ENCODE measurements at places on chromosomes 16 and 17. TPM values are rescaled to one million over a fixed set of nuclear protein-coding genes. Genes with fewer than 3 reads are reported as not detected.

GRCh38 chr16:53502331-53503269, at the start of gene AKTIP:
AKTIP (minus strand) TSS chr16:53503209; CDS start chr16:53500259, 2,950 bp downstream.
- H3K27me3 ChIP-seq: no peaks in the 10 kb centered on the region
- peak within 1 kb of the TSS; percentile 97 for H3K4me3 ChIP-seq
- H3K36me3 ChIP-seq: peaks cover 6% of the 10 kb centered on the region

DNA sequence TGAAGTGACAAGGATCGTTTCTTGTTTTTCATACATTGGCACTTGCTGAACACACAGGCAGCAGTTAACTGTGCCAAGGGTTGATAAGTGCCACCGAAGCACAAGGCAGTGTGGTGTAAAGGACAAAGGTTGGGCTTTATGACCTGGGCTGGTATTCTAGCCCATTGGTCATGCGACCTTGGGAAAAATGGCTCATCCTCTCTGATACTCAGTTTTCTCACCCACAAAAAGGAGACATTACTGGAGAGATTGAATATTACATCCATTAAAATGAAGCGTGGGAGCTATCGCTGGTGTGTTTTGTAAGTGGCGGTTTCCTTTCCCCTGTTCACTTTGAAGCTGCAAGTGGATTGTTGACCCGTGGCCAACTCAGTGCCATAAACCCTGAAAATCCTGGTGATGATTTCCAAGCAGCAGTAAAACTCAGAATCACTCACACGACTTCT, 216.9 kb downstream of the HAPSTR1 start:
- H3K36me3 ChIP-seq: no peaks in the 10 kb centered on the region
- no peak for DNase-seq
- no peaks in the 10 kb centered on the region for H3K4me1 ChIP-seq
- H3K27ac ChIP-seq: no peak overlapping the region
- H3K4me3 ChIP-seq: no peak overlapping the region

DNA sequence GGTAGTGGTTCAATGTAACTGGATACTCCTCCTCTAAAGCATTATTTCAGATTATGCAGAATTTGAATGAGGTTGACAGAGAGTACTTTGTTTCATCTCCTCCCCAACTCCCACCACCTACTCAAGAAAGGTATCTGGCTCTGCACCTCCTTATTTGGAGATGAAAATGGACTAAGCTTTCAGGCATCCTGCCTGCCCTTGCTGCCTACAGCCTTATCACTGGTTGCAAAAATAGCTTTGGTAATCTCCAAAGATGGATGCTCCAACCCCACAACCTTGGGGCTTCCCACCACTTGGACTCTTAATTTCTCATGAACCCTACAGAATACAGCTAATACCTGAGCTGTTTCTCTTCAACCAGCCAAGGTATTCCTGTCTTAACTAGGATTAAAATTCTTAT, 45.3 kb upstream of the CORO6 start:
- no peak overlapping the region for H3K27ac ChIP-seq
- no peaks in the 10 kb centered on the region for H3K27me3 ChIP-seq
- H3K4me3 ChIP-seq: no peak overlapping the region

DNA sequence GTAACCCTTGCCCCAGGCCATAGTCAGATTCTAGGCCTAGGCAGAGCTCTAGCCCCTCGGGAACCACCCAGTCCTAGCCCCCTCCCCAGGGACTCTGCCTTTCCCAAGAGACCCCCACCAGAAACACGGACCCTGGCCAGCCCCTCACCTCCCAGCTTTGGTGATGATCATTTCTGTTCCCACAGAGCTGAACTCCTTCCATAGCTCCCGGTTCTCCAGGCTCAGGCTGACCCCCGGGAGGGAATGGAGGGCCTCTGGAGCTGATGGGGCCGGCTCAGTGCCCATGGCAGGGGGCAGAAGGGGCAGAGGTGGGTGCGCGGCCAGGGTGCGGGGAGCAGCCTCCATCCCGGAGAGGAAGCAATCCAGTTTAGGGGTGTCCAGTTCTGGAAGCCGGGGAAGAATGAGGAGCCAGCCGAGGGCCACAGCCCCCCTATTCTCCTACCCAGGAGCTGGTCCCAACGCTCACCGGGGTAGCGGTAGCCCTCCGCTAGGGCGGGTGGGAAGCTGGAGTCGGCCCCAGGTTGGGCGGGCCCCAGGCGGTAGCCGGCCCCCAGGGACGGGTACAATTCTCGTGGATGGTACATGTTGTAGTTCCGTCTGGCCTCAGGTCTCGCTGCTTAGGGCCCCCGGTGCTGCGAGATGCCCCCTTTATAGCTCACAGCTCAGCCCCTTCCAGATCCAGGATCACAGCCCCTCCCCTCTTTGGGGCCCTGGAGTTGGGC, 953 bp downstream of the TBX6 start:
- no peaks in the 10 kb centered on the region for H3K27me3 ChIP-seq
- DNase-seq: peak; percentile 80
- peaks cover 4% of the 10 kb centered on the region for H3K36me3 ChIP-seq
- H3K27ac ChIP-seq: peak overlapping the region; percentile 81

- no peaks in the 10 kb centered on the region for H3K27me3 ChIP-seq
- no peak overlapping the region for H3K27ac ChIP-seq
- no peak overlapping the region for H3K4me3 ChIP-seq
Observed at GRCh38 chr17:36673637-36674277, 72.4 kb downstream of the MRM1 start.

DNA sequence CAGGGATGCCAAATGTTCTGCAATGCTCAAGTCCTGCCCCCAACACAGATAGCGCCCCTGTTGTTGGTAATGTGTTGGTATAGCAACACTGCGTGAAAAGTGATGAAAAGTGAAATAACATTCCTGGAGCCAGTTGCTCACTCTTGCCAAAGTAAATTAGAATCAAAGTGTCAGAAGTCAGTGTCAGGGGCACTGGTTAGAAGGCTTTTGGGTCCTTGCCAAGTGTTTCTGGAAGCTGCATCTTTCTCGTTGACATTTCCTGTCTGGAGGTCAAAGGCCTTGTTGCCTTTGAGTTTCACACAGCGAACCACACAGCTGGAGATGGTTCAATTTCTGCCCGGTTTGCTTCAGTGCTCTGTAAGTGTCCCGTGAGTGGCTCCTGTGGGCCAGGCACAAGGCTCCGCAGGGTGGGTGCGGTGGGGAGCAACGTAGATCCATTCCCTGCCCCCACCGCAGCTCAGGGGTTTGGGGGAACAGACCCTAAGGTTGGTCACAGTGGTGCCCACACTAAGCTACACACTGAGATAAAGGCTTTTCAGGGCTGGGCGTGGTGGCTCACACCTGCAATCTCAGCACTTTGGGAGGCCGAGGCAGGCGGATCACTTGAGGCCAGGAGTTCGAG, 3.6 kb upstream of the SLC16A5 start:
- no peak overlapping the region for H3K4me3 ChIP-seq
- no peaks in the 10 kb centered on the region for H3K36me3 ChIP-seq
- no peaks in the 10 kb centered on the region for H3K27me3 ChIP-seq
- H3K4me1 ChIP-seq: peaks cover 36% of the 10 kb centered on the region

DNA sequence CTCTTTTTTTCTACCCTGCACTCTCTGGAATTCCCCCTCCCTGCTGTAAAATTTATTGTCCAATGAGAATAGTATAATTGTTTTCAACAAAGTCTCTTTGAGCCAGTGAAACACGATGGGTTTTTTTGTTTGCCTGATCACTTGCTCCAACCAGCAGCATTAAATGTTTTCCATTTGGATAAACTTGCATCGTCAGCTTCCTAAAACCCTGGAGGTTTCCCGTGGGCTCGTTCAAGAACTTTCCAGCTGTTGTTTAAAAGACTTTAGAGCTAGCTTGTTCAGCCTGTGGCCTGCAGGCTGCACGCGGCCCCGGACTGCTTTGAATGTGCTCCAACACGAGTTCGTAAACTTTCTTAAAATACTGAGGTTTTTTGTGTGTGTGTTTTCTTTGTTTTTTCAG, 14.9 kb downstream of the NAGPA start:
- no peaks in the 10 kb centered on the region for H3K27me3 ChIP-seq
- no peaks in the 10 kb centered on the region for H3K4me1 ChIP-seq
- no peak overlapping the region for H3K27ac ChIP-seq
- no peak overlapping the region for H3K4me3 ChIP-seq
- H3K36me3 ChIP-seq: no peaks in the 10 kb centered on the region
- no peak for DNase-seq

CCL17 gene
- total RNA-seq: not detected

CHST5 gene
- total RNA-seq: 1.7 TPM

NSRP1 gene
- total RNA-seq: 23.1 TPM

SRP68 gene
- total RNA-seq: 68.2 TPM

HEATR9 gene
- 0.30 TPM for total RNA-seq
